ENCODE measurements at places on chromosomes 7 and 10.

- DNase-seq, result no peak
Observed at GRCh38 chr10:26960308-26960707, 99.5 kb upstream of the ABI1 start.

DNA sequence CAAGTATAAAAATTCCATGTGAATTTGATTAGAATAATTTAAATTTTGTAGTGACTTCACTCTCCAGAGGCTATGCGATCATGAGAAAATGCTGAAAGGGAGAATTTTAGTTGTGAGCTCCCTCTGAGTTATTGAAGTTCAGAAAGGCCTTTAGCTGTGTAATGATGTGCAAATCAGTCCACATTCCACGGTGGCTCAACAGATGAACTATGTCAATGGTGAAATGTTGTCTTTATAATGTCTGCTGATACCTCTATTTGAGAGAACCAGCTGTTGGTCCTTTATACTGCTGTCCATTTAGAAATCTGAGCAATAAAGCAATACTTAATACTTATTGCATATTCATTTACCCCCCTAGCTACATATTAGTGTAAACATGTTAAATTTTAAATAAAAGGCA is 7.1 kb upstream of the ITGB8 start:
- DNase-seq, result no peak

GRCh38 chr10:29473087-29473356 is 161.7 kb downstream of the SVIL start:
- no peak for DNase-seq

- no peak for DNase-seq
Observed at GRCh38 chr7:69598487-69599285, 411 bp downstream of the AUTS2 start.

DNA sequence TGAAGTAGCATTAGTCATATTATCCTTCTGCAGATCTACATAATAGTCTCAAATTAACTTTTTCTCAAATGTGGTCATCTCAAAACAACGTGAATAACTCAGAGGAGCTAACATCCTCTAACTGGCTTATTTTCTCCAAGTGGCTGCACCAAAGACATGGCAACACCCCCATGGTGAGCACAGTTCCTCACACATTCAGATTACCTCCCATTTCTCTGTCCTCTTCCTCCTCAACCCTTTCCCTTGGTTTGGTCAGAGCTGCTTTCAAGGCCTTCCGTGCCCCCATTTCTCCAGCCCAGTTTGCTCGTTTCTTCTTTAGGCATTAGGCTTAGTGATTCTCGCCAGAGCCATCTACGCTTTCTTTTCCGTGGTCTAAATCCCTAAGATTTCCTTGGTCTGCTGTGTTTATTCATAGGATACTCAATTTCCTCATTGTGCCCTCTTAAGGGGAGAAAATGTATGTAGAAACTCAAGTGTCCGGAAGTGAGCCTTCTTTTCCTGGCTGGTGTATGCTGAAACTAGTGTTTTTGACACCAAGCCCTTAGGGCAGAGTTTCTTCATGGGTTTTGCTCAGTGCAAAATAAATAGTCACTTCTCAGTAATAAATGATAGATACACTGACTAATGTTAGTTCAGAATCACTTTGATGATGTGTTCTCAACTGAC is 2.6 kb downstream of the MET start:
- no peak for DNase-seq

GRCh38 chr7:148379677-148380076 is 210.9 kb upstream of the C7orf33 start:
- DNase-seq, result no peak

- no peak for DNase-seq
Observed at GRCh38 chr7:158706273-158706704, 1.7 kb upstream of the NCAPG2 start.

GRCh38 chr10:35027567-35027966 is 62.6 kb downstream of the CUL2 start:
- DNase-seq, result no peak

DNA sequence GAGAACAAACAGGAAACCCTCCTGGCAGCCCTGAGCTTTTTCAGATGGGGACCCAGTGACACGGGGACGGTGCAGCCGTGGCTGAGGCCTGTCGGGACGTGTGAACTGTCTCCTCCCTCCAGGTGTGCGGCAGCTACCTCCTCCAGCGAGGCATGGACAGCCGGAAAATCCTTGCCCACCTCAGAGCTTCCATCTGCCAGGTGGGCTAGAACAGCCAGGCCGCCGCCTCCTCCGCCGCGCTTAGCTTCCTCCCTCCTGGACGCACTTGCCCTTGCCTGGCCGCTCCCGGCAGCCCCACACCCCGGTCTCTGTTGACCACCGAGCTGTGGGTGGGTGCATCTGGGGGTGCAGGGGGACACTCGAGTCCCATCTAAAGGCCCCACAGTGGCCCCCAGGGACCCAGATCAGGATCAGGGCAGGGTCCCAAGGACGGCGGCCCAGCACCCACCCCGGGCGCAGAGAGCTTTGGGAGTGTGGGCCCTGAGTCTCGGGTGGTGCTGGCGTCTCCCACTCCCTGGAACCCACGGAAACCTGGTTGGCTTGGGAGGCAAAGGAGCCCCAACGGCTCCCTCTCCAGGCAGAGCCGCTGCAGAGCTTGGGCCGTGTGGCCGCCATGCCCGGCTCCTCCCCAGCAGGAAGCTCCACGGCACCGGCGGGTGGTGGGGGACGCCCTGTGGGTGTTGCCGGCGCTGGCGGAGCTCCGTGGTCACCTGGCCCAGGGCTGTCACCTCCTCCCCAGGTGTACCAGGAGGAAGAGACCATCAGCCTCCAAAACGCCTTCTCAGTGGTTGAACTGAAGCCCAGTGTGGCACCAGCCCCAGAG is 32.9 kb upstream of the UTF1 start:
- no peak for DNase-seq

- no peak for DNase-seq
Observed at GRCh38 chr7:126727930-126728391, 524.8 kb downstream of the GRM8 start.

- no peak for DNase-seq
Observed at GRCh38 chr10:23364378-23364777, 19.8 kb upstream of the C10orf67 start.

GRCh38 chr7:20307901-20308300 is 22.8 kb upstream of the ITGB8 start:
- DNase-seq, result no peak

DNA sequence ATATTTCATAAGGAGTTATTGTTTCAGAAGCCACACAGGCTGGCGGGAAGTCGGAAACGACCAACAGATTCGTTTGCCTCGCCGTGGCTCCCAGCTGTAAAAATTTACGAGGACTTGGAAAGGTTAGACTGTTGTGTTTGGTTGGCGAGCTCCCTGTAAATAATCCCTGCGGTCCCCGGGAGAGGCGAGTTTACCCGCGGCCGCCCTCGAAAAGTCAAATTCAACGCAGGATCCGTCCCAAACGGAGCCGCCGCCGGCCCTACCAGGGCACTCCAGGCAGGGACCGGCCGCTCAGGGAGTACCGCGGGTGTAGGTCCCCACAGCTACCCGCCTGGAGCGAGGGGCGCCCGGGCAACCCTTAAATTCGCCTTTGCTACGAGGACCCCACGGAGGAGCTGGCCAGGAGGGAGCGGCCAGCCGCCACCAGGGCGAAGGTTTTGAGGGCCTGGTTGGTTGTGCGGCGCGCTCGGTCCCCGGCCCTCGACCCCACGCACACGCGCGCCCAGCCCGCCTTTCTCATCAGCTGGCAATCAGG is 726 bp upstream of the HOXA9 start:
- DNase-seq, result no peak

DNA sequence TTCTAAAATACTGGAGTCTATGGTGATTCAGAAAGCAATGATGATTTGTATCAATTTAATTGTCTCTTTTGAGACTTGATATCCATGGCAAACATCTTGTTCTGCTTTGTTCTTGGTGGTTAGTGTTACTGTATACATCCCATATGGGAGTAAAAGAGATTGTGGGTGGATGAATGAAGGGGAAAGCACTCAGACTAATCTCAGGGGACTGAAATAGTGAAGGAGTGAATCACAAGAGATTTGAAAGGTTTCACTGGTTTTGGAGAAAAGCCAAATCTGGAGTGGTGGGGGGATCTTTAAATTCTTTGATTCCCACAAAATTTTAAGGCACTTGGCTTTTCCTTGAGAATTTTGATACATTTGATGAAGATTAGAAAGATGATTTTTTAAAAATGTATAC is 369.4 kb downstream of the INHBA start:
- DNase-seq, result no peak

DNA sequence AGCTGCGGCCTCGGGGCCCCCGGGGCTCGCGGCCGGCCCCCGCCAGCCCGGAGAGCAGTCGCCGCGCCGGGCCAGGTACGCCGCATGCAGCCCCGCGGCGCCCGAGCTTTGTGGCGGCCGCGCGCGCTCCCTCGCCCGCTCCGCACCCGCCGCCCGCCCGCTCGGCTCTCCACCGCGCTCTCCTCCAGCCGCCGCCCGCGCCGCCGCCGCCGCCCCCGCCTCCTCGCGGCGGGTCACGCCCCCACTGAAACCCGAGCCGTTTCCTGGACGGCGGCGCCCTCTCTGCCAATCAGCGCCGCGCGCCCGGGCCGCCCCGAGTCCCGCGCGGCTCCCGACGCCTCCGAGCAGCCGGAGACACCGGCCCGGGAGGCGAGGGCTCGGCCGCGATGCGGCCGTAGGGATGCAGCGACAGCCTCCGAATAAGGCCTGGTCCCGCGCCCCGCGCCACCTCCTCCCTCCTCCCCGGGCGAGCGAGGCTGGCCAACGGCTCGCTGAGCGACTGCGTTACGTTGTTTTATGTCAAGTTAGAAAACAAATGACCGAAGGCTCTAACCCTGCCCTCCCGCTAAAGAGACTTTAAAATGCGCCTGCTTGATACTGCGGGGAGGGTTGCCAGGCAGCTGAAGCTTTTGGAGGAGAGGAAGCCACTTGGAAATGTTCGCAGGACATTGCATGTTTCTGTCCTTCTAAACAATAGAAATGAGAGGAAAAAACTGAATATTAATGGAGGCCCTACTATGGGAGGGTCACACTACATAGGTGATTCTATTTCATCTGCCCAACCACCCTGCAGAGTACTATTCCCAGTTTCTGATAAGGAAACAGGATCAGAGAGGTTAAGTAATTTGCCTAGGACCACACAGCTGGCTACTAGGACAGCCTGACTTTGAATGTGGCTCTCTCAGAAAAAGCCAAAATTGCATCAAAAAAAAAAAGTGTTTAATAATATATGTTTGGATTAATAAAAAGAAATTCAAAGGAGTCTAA is at the start of gene FGFR2:
Gene FGFR2, minus strand, starts transcription at position 182 of the 987 bp plus-strand sequence. CDS start 4,627 bp downstream, outside the sequence.
- DNase-seq, result no peak

DNA sequence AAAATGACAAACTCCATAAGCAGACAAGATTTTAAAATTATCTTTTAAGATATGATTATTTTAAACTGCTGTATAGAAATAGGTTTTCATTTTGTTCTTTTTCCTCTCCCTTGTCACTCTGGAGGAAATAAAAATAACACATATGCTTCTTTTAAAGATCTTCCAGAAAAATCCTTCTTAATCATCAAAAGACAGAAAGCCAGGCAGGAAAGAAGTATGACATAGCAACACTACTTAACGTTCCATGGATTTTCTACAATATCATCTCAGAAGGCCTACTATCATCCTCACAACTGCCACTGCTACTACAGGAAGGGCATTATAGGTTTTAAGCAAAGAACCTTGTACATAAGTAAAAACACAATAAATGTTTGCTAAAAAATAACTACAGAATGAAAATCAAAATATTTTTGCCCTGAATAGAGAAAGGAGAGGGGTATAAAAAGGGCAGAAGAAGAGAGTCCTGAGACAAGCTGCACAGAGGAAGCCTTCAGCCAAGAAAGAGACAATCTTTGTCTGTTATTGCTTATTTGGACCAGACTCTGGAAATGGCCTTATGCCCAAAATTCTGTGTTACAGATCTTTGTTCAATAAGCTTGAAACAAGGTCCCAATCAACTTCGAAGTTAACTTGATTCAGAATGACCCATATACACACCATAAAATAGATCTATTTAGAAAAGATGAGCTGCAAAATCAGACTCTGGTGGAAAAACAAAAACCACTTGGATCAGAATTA is 67.8 kb downstream of the ABI1 start:
- no peak for DNase-seq

DNA sequence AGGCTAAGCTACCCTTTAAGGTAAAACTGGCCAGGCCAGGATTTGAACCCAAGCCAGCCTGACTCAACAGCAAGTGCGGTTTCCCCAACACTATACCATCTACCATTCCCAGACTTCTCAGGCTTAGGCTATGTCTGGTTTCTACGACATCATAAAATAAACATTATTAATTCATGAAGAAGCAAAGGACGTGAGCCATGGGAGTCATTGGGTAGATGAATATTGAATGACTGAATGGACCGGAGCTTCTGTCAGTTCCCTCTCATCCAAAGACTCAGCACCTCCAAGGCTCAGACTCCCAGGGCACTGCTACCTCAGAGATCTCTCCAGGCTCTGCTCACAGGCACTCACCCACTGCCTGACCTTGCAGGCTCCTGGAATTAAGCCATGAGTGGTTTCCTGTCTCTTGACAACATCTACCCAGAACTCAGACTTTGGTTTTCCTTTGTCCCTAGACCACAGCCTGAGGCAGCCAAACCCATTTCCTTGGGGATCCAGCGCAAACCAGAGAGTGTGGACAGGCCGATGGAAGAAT is 64.6 kb upstream of the STEAP1B start:
- DNase-seq, result no peak

Data from stimulated activated CD4-positive, alpha-beta T cell treated with anti-CD3 and anti-CD28 coated beads, TNF-alpha, amount 100 ng/mL, for 24 hours (primary cell).